ENCODE measurements at places on chromosomes 7 and 10. TPM values are rescaled to one million over a fixed set of nuclear protein-coding genes. Genes with fewer than 3 reads are reported as not detected.

Gene ANXA8L1
- 39.0 TPM for total RNA-seq

DNA sequence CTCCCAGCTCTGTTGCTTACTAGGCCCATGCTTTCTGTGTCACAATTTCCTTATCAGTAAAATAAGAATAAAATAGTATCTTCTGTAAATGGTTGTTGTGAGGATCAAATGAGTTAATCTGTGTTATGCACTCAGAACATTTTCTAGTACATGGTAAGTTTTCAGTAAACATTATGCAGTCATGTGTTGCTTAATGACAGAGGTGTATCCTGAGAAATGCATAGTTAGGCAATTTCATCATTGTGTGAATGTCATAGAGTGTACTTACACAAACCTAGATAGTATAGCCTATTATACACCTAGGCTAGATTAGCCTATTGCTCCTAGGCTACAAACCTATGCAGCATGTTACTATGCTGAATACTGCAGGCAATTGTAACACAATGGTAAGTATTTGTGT lies 4.4 kb downstream of the PTTG1IP2 start:
- no peak for DNase-seq

Gene DIP2C
- total RNA-seq, result 24.8 TPM

DNA sequence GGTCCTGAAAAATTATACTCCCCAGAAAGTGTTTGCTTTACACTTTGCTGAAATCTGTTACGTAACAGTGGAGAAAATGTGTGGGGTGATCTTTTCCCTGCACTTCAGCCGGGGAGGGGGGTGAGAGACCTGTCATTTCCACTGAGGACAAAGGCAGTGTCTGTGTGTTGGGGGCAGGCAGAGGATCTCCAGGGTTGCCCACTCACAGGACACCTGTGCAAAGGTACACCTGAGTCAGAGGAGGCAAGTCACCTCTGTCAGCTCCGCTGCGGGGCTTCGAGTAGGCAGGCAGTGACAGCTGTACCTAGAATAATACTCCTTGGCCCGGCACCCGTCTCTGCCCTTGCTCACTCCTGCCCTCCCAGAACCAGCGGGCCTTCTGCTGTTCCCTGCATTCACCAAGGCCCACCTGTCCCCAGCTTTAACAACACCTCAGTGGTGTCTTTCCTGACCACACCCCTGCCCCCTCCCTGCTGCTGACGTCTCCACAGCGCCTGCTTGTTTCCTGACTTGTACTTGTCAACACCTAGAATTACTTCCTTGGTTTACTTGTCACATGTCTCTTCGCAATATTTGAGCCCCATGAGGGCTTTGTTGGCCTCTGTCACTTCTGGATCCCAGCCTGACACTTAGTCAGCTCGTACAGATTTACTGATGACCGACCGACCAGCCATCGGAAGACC lies 159.2 kb downstream of the NEURL1 start:
- DNase-seq, result no peak

DNA sequence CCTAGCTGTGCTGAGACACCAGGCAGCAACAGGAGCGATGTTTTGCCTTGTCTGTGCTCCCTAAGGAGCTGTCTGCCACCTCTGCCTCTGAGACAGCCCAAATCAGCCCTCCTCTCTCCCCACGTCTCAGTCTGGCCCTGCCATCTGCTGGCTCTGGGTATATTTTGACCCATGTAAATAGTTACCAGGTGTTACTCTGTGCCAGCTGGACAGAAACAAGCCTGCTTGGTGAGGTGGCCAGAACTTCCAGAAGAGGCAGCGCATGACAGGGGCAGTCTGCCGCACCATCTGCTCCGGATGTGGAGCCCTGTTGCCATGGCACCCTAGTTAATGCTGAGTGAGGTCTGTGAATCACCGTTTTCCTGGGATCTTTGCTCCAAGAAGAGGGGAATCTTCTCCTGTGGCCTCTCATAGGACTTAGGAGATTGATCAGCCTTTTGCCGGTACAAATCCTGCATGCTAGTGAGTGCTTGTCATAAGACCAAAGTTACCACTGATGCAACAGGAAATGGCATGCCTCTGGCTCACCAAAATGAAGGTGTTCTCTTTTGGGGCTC lies 31.8 kb downstream of the GSTO2 start:
- peak; percentile 86 for DNase-seq

Gene STEAP1B
- 12.3 TPM for total RNA-seq

GRCh38 chr10:104777086-104777799 lies 136.2 kb downstream of the SORCS3 start:
- no peak for DNase-seq

DNA sequence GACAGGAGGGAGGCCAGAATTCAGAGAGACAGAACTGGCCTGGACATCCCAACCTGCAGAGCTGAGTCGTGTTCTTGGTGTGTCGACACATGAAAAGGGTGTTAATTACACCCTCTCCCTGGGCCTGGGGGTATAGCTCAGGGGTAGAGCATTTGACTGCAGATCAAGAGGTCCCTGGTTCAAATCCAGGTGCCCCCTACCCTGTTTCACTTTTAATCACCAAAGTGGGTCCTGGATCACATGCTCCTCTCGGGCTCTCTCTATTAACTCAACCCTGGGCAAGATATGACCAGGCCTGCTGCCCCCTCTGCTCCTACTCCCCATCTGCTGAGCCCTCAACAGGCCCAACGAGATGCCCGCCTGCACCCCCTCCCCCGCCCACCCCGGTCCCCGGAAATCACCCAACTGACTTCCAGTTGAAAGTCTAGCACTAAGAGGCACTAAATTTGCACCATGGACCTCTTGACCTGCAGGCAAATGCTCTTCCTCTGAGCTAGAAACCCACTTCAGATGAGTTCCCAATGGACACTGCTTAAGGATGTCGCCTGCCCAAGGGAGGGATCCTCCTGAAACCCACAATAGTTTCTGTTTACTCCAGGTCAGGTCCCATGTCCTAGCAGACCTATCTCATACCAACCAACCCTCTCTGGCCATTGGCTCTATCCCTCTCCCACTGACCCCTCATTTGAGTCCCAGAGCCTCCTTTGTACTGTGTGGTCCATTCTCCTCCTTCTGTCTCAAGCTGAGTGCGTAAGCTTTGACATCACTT lies 137.6 kb downstream of the ZNF467 start:
- no peak for DNase-seq

DNA sequence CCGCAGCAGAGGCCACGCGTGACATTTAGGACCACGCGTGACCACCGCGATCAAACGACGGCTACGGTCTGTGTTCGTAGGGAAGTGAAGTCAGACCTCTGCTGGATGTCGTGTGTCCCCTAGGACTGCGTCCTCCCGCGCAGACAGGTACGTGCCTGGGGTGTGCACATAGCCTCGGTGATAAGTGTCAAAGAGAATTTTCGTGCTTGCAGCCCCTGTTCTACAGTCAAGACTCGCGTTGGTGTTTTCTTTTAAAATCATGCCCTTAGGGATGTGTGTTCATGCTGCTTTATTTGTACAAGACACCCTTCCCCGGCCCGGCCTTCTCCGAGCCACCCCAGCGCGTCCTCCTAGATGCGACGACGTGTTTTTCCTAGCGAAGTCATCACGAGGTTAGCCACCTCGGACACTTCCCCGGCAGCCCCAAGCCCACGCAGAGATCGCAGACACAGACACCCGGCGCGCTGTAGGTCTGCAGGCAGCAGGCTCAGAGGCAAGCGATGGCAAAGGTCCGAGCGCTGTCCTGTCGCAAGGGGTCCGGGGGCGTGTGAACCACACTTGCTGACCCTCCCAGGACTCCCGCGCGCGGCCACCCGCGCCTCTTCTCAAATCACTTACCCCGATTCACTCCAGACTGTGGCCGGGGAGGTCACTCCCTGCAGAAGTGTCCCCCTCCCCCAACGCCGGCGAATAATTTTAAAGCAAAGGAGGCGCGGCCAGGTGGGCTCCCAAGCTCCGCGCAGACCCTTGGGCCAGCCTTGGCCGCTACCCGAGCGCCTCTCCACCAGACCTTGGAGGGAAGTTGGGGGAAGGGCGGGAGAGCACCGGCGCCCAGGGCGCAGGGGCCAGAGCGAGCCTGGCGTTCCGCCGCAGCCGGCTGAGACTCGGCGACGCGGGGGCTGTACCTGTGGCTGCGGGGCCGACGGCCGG lies 552 bp downstream of the MKX start:
- peak; percentile 13 for DNase-seq

- DNase-seq, result no peak
These were observed 374.9 kb upstream of the PODXL start for GRCh38 chr7:131931370-131931769.
